Stimulated activated naive B cell treated with anti-CD40 and anti-IgM and Interleukin-4, amounts not matched to agents 10 μg/mL and 1 μg/mL and 100 μg/mL, for 72 hours (primary cell): ENCODE measurements at places on chromosomes 1 and 21.

GRCh38 chr21:43307677-43308070, 119.3 kb downstream of the SIK1 start:
- peak overlapping the region; percentile 94 for H3K27ac ChIP-seq
- H3K4me1 ChIP-seq, result peaks cover 46% of the 10 kb centered on the region
- no peaks in the 10 kb centered on the region for H3K36me3 ChIP-seq
- H3K27me3 ChIP-seq, result peaks cover 18% of the 10 kb centered on the region
- H3K4me3 ChIP-seq, result peak overlapping the region; percentile 11

- H3K27ac ChIP-seq, result peak overlapping the region; percentile 7
- H3K27me3 ChIP-seq, result no peaks in the 10 kb centered on the region
- DNase-seq, result no peak
- peaks cover 53% of the 10 kb centered on the region for H3K36me3 ChIP-seq
- H3K4me3 ChIP-seq, result peak overlapping the region; percentile 27
- peaks cover 51% of the 10 kb centered on the region for H3K4me1 ChIP-seq
These were observed 24.6 kb upstream of the SLC45A3 start for GRCh38 chr1:205704903-205705302.

- H3K36me3 ChIP-seq, result no peaks in the 10 kb centered on the region
- no peak for DNase-seq
- H3K4me3 ChIP-seq, result no peak overlapping the region
- H3K27me3 ChIP-seq, result no peaks in the 10 kb centered on the region
- H3K27ac ChIP-seq, result no peak overlapping the region
- H3K4me1 ChIP-seq, result no peaks in the 10 kb centered on the region
These were observed 104.3 kb downstream of the RYR2 start for GRCh38 chr1:237146241-237146640.

GRCh38 chr1:232529747-232530146, 100.2 kb downstream of the SIPA1L2 start:
- H3K4me1 ChIP-seq, result no peaks in the 10 kb centered on the region
- no peaks in the 10 kb centered on the region for H3K36me3 ChIP-seq
- no peak for DNase-seq
- no peaks in the 10 kb centered on the region for H3K27me3 ChIP-seq

GRCh38 chr1:117817629-117818028, 111.8 kb downstream of the GDAP2 start:
- H3K36me3 ChIP-seq, result no peaks in the 10 kb centered on the region
- DNase-seq, result no peak
- no peak overlapping the region for H3K4me3 ChIP-seq

DNA sequence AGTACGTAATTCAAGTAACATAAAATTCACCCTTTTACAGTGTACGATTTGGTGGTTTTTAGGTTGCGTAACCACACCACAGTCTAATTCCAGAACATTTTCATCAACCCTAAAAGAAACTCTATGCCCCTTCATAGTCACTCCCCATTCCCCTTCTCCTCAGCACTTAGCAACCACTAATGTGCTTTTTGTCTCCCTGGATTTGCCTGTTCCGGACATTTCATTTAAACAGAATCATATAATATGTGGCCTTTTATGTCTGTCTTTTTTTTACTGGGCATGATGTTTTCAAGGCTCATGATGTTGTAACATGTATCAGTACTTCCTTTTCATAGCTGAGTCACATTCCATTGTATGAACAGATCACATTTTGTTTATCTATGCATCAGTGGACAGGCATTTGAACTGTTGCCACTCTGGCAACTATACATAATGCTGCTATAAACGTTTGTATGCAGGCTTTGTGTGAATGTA, 20.8 kb downstream of the OBSCN start:
- H3K36me3 ChIP-seq, result peaks cover 43% of the 10 kb centered on the region
- H3K27me3 ChIP-seq, result no peaks in the 10 kb centered on the region
- peaks cover 3% of the 10 kb centered on the region for H3K4me1 ChIP-seq
- H3K27ac ChIP-seq, result no peak overlapping the region
- no peak overlapping the region for H3K4me3 ChIP-seq

- DNase-seq, result no peak
- H3K36me3 ChIP-seq, result no peaks in the 10 kb centered on the region
- H3K27me3 ChIP-seq, result peaks cover 30% of the 10 kb centered on the region
- H3K27ac ChIP-seq, result no peak overlapping the region
These were observed 34.4 kb upstream of the ZNF648 start for GRCh38 chr1:182095946-182096345.

- DNase-seq, result no peak
- no peak overlapping the region for H3K27ac ChIP-seq
- no peak overlapping the region for H3K4me3 ChIP-seq
- no peaks in the 10 kb centered on the region for H3K27me3 ChIP-seq
These were observed 102.8 kb downstream of the KCTD3 start for GRCh38 chr1:215669806-215670491.

DNA sequence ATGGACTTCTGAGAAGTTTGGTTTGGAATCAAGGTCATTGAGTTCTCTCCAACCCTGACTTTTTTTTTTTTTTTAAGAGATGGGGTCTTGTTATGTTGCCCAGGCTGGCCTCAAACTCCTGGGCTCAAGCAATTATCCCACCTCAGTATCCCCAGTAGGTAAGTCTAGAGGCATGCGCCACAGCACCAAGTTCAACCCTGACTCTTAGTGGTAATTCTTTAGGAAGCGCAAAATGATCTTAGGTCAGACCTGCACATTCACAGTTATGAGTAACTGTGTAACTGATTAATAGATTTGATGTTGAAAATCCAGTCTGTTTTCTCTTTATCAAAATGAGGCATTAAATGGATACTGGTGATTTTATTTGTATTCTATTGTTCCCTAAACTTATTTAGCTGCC, 95.9 kb downstream of the GREM2 start:
- H3K27ac ChIP-seq, result no peak overlapping the region
- H3K27me3 ChIP-seq, result no peaks in the 10 kb centered on the region
- no peaks in the 10 kb centered on the region for H3K36me3 ChIP-seq
- no peak for DNase-seq
- H3K4me1 ChIP-seq, result no peaks in the 10 kb centered on the region

DNA sequence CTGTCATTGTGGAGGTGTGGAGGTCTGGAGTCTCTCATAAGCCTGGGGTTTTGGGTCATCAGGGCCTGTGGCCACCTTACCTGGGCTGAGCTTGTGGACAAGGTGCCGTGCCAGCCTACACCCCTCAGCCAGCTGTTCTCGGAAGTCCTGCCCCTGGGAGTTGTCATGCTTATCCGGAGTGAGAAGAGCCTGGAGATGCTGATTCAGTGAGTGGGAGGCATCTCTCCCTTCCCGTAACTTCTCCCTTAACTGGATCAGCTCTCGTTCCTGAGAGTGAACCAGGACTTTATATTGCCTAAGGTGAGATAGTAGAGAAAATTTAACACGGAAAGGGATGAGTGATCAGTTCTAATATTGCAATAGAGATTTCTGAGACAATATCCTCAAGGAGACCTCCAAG, 30.0 kb upstream of the REG4 start:
- H3K4me1 ChIP-seq, result peaks cover 2% of the 10 kb centered on the region
- H3K27me3 ChIP-seq, result peaks cover 6% of the 10 kb centered on the region
- H3K4me3 ChIP-seq, result no peak overlapping the region
- H3K36me3 ChIP-seq, result no peaks in the 10 kb centered on the region
- no peak overlapping the region for H3K27ac ChIP-seq

GRCh38 chr1:87950369-87950768, 621.7 kb downstream of the LMO4 start:
- peaks cover 9% of the 10 kb centered on the region for H3K4me1 ChIP-seq
- H3K36me3 ChIP-seq, result no peaks in the 10 kb centered on the region
- no peak overlapping the region for H3K4me3 ChIP-seq
- H3K27me3 ChIP-seq, result no peaks in the 10 kb centered on the region
- DNase-seq, result no peak
- no peak overlapping the region for H3K27ac ChIP-seq

GRCh38 chr1:173020138-173020750, 30.5 kb downstream of the TNFSF18 start:
- H3K4me3 ChIP-seq, result peak overlapping the region; percentile 58
- H3K27me3 ChIP-seq, result no peaks in the 10 kb centered on the region
- H3K4me1 ChIP-seq, result peaks cover 70% of the 10 kb centered on the region
- no peaks in the 10 kb centered on the region for H3K36me3 ChIP-seq

DNA sequence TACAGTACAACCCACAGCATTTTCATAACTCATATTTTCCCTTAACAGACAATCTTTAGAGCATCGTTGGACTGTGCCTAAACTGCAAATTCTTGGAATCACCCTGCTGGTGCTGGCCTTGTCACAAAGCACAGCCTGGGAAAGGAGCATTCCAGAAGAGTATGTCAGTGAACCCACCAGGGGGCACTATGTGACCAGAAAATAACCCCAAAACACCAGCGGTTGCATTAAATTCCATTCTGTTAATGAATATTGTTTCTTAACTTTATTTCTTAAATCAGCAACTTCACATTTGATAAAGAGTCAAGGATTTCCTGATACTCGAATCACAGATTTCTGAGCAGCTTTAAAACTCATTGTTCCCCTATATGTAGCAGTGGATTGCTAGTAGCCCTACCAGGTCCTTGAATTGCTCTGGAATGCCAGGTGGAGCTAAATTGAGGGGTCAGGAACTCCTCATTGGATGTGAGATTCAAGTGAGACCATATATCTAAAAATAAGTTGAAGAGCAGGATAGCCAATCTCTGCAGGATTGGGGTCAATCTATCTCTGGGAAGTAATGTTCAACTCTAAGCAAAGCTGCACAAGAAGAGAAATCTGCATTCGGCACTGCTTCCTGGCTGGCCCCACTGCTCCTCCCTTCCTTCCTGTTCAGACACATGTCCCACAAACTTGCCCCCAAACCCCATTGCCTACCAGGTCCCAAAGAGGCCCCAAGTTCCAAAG, 12.7 kb upstream of the RAB4A start:
- no peaks in the 10 kb centered on the region for H3K27me3 ChIP-seq
- H3K36me3 ChIP-seq, result peaks cover 1% of the 10 kb centered on the region
- no peak overlapping the region for H3K4me3 ChIP-seq
- H3K4me1 ChIP-seq, result peaks cover 19% of the 10 kb centered on the region
- no peak overlapping the region for H3K27ac ChIP-seq

DNA sequence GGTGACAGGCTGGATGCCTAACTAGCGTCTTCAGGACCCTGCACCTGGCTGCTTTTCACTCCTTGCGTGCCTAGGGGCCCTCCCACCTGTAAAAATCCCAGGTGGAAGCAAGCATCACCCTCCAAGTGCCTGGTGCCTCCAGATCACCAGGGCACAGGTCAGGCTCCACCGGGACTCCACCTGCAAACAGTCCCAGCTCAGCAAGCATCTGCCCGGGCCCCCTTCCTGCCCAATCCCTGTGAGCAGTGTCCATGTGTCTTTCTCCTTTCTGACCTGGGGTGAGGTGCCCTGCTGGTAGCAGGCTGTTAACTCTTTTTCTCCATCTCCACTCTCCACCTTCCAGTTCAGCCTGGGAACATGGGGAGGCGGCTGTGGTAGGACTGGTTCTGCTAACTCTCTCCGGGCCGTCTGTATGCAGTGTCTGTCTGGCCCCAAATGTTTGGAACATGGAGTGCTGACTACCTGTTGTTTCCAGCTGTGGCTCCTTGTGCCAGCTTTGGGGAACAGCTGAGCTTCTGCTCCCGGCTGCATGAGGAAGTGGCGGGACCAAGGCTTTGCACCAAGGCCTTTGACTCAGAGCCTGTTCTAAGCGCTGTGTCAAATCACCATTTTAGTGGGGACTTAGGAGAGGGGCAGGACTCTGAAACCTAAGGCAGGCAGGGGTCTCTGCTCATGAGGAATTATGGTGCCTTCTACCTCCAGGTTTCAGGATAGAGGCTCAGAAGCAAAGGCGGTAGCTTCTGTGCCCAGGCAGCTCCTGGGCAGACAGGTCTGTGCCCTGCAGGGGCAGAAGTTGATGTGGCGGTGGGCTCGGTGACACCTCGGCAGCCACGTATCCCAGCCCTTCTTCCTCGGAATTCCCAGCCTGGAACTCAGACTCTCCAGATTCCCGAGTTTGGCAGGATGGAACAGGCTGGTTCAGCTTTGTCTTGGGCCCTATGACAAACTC, 5.5 kb downstream of the GPR137B start:
- H3K4me1 ChIP-seq, result peaks cover 73% of the 10 kb centered on the region
- H3K27me3 ChIP-seq, result peaks cover 26% of the 10 kb centered on the region
- peaks cover 78% of the 10 kb centered on the region for H3K36me3 ChIP-seq

DNA sequence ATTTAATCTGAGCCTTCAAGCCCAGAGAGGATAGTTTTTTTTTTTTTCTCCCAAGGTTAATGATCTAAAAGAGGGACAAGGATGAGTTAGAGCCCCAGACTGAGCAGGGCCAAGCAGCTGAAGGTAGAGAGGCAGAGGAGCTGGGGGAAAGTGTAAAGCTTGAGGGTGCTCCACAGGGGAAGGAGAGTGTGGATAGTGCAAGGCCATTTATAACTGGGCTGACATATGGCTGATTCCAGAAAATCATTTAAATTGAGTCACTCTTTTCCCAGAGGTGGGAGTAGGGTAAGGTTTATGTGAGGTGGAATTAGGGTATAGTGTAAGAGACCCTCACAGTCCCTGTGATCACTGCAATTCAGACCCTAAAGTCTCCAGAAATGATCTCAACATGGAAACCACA, 55.8 kb downstream of the BEND5 start:
- no peak overlapping the region for H3K4me3 ChIP-seq
- H3K4me1 ChIP-seq, result no peaks in the 10 kb centered on the region
- peaks cover 2% of the 10 kb centered on the region for H3K36me3 ChIP-seq
- no peak for DNase-seq
- H3K27me3 ChIP-seq, result no peaks in the 10 kb centered on the region
- H3K27ac ChIP-seq, result no peak overlapping the region

DNA sequence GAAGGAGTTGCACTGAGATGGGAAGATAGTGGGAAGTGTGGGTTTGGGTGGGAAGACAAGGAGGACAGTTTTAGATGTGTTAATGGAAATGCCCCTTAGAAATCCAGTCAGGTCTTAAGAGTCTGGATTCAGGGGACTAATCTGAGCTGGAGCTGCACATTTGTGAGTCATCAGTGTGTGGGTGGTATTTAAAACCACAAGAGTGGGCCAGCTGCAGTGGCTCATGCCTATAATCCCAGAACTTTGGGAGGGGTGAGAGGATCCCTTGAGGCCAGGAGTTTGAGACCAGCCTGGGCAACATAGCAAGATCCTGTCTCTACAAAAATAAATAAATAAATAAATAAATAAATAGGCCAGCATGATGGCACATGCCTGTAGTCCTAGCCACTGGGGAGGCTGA, 40.9 kb upstream of the SLC6A9 start:
- DNase-seq, result no peak
- H3K27ac ChIP-seq, result no peak overlapping the region
- H3K4me3 ChIP-seq, result no peak overlapping the region
- peaks cover 68% of the 10 kb centered on the region for H3K4me1 ChIP-seq
- peaks cover 1% of the 10 kb centered on the region for H3K36me3 ChIP-seq

DNA sequence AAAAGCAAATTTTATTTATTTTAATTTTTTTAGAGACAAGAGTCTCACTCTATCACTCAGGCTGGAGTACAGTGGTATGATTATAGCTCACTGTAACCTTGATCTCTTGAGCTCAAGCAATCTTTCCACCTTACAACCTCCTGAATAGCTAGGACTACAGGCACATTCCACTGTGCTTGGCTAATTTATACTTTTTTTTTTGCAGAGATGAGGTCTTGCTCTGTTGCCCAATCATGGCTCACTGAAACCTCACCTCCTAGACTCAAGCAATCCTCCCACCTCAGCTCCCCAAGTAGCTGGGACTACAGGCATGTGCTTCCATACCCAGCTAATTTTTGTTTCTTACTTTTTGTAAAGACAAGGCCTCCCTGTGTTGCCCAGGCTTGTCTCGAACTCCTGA, 49.5 kb downstream of the DR1 start:
- no peaks in the 10 kb centered on the region for H3K4me1 ChIP-seq
- H3K4me3 ChIP-seq, result no peak overlapping the region
- H3K27me3 ChIP-seq, result no peaks in the 10 kb centered on the region
- peaks cover 4% of the 10 kb centered on the region for H3K36me3 ChIP-seq
